ENCODE measurements at places on chromosomes 4 and X.

DNA sequence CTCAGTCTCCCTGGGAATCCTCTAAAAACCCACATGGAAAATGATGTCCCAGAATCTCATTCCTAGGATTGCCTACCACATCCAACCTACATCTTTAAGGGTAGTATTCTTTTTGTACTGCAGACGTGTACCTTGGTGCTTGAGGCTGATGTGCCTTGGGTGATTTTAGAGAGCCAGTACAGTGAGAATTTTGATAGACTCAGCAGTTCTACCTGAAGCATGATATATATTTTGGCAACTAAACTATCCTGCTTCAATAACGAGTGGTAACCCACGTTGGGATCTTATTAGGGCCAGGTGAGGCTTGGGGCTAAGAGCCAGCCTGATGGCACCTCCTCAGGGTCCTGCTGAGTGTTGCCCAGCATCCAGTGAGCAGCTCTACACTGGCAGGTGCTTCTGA, 140.4 kb downstream of the ZNF518B start:
- DNase-seq: no peak

DNA sequence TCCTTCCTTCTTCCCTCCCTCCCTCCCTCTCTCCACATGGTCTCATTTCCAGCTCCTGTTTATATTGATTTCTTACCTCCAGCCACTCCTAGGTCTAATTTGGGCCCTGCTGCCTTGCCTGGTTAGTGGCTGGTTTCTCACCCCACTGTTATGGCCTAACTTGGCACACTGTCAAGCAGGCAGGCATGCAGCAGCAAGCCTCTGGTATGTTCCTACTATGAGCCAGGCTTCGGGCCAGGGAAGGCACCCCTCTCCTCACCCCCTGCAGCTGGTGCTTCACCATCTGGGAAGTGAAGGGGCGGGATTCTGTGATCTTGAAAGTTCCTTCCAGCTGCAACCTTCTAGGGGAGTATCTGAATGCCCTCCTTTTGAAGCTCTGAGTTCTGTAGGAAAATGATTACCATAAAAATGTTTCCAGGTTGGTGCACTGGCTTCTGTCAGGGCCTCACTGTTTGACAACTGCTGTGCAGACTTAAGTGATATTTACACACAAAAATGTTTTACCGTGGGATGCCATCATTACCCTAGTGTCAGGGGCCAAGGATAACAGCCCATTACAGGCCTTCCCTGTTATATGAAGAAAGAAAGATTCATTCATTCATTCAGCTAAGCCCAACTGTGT, 10.1 kb upstream of the VMA21 start:
- DNase-seq: no peak

DNA sequence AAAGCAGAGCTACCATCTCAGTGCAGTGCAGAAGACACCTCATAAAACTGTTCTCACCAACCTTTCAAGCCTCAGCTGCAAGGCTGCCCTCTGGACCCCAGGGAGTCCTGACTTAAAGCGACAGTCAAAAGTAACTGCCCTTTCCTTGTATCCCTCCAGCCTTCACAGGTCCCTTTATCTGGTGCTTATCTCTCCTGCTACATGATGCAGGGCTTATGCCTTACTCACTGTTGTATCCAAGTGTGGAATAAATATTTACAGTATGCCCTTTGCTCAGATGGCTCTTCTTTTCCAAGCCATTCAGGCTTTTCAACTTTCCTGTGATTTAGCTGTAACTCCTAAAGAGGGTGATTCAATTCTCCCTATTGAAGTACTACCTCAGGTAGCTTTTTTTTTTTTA, 92.6 kb downstream of the KDR start:
- DNase-seq: no peak

DNA sequence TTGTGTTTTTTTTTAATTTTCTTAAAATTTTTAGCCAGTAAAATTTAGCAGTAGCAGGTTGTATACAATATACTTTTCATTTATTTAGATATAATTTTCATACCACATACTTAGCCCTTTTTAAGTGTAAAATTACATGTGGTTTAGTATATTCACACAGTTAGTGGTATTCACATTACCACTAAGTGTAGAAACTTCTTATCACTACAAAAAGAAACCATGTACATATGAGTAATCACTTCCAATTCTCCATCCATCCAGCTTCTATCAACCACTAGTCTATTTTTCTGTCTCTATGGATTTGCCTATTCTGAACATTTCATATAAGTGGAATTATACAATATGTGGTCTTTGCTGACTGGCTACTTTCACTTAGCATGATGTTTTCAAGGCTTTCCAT, 109.0 kb downstream of the ZC4H2 start:
- no peak for DNase-seq

DNA sequence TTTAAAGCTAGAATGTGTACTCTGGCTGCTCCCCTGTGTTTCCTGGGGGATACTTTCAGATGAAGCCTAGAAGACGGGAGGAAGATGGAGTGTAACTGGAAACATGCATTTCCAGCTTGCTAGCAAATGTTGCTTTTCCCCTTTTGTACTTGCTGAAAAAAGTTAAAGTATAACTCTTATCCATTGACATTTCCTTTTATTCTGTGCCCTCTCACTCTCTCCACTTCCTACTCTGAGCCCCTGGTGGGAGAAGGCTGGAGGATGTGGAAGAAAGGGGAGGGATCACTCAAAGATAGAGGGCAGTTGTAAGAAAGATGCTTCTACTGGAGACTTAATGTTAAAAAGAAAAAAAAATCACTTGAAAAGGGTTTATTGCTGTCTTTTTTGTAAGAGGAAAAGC, 396.5 kb downstream of the DTHD1 start:
- no peak for DNase-seq

- no peak for DNase-seq
Measured at GRCh38 chr4:1767061-1767769, 25.9 kb upstream of the FGFR3 start.

GRCh38 chrX:121160987-121161386, 113.6 kb downstream of the GLUD2 start:
- no peak for DNase-seq

- no peak for DNase-seq
Measured at GRCh38 chr4:171834640-171835039, 21.4 kb downstream of the GALNTL6 start.

DNA sequence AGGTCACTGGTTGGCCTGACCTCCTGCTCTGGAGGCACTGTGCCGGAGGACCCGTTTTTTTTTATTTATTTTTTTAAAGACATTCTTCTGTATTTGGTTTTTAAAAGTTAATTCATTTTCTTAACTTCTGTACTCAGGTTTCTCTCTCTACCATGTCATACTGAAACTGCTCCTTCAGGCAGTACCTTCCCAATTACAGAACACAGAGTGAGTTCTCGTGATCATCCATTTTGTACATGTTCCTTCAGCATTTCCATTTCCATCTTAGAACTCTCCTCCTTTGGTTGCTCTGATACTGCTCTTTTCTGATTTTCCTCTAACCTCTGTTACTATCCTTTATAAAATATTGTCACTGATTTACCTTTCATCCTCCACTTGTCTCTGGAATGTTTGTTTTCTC, 17.9 kb downstream of the UBE2K start:
- DNase-seq: no peak

- no peak for DNase-seq
Measured at GRCh38 chr4:153573881-153574802, 108.0 kb downstream of the TMEM131L start.

DNA sequence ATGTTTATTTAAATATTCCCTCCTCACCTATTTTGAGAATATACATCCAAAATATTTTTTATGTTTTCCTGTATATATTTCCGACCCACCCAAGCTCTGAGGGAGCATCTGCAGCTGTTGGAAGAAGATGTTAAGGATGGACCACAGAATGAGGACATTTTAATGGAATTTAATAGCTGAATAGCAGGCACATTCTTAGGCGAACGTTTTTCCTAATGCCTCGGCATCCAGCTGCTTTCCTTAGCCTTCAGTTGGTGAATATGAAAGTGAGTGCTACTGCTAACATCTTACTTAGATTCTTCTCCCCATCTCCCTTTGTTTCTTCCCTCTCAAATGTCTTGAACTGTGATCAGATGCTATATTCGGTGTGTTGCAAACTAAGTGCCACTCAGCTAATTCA, 158.0 kb upstream of the CTSO start:
- no peak for DNase-seq

- DNase-seq: no peak
Measured at GRCh38 chr4:118889312-118889691, 648 bp downstream of the SYNPO2 start.

DNA sequence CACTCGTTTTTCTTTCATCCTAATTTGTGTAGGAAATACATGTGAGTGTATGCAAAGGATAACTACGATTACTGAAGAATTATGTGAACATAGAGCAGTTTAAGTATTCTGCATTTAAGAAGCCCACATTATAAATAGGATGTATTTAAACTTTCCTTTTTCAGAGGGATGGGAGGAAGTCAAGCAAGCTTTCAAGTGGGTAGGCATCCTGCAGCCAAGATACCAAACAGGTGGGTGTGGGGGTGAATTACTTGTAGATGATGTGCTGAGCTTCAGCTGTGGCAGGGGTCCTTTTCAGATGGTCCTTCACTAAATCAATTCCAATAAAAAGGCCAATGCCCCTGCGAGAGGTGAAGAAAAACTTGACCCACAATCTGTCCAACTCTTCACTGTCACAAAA, 16.3 kb downstream of the ETNPPL start:
- DNase-seq: no peak

Data from NCI-H1092 (cell line).